AG09319 (cell line): ENCODE measurements at places on chromosomes 11 and 22.

- DNase-seq: no peak
These were observed 2.1 kb downstream of the NRIP3 start for GRCh38 chr11:9001736-9002135.

DNA sequence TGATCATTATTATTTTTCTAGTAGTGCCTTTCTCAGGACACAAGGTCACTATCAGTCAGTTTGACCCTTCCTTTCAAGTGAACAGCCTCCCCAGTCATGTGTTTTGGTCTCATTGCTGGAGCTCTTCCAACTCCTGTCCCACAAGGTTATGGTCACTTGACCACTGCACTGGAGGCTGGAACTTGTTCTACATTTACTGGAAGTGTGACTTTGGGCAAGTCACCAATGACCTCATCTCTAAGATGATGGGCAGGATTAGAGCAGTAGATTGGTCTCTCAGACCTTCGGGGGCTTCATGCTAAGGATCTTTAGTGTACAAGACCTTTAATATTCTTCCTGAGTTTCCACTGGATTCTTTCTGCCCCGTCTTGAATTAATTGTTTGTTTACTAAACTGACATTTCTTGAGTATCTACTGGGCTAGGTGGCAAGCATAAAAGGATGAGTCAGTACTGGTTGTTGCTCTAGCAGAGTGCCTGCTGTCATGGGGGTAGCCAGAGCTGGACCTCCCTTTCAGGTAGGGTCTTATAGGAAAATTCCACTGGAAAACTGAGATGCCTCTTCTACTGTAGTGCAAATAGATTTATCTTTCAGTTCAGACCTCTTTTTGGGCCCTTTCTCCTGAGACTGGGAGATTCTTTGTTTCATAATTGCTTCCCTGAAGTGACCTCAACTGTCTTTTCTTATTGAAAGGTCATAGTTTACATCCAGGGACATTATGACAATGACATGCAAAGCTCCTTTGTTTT is 106.8 kb downstream of the GRAMD1B start:
- DNase-seq: no peak

DNA sequence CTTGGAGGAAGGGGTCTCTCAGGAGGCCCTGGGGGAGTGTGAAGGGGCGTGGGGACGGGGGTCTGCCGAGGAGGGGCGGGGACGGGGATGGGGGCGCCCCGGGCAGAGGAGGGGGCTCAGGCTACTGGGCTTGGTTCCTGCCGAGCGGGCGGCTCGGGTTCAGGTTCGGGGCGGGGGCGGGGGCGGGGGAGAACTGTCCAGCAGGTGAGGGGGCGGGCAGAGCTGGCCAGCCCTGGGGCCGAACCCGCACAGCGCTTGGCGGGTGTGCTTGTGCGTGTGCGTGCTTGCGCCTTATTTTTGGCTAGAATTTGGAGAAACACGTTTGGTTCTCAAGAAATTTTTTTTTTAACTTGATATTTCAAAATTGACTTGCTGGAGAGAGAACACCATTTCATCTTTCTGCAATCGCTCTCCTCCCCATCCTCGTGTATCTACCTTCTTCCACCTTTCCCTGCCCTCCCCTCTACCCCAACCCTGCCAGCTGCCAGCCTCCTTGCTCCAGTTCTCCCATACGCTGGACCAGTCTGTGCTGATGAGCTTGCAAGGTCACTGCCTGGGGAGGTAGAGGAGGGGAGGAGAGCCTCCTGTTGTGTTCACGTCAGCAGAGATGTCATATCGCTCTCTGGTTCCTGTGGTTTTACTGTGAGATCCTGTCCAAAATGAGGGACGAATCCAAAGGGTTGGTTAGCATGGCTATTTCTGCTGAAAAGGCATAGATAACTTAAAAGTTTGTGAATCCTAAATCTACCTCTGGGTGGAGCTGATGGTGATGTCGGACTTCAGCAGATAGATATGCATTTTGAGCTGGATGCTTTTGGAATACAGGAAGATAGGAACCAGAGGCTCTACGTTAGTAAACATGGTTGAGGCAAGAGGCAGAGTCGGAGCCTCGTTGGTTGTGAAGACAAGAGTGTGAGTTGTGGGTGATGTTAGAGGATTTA is 668 bp downstream of the MADD start:
- no peak for DNase-seq

- DNase-seq: no peak
These were observed 138.6 kb upstream of the ARHGAP20 start for GRCh38 chr11:110850846-110851245.

DNA sequence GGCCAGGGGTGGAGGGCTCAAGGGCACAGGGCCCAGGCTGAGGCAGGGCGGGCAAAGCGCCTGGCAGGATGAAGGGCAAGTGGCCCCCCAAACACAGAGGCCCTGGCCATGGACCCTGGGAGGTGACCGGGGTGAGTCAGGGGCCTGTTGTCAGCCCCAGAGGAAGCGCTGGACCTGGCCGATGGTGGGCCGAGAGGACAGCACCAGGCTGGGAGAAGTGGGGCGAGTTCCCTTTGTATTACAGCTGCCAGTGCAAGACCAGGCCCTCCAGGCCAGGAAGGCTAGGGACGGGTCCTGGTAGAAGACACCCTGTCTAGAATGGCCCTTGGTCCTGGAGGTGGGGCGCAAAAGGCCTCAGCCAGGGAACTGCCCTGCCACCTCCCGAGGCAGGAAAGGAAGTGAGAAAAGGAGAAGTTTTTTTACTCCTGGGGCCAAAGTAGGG is 12.8 kb downstream of the CXCR5 start:
- no peak for DNase-seq
